ENCODE measurements at places on chromosomes 5 and 9.

- peak; percentile 100 for DNase-seq
Measured at GRCh38 chr5:167699432-167699831, 592.0 kb upstream of the WWC1 start.

GRCh38 chr5:53515988-53516387 lies 35.6 kb downstream of the FST start:
- no peak for DNase-seq

DNA sequence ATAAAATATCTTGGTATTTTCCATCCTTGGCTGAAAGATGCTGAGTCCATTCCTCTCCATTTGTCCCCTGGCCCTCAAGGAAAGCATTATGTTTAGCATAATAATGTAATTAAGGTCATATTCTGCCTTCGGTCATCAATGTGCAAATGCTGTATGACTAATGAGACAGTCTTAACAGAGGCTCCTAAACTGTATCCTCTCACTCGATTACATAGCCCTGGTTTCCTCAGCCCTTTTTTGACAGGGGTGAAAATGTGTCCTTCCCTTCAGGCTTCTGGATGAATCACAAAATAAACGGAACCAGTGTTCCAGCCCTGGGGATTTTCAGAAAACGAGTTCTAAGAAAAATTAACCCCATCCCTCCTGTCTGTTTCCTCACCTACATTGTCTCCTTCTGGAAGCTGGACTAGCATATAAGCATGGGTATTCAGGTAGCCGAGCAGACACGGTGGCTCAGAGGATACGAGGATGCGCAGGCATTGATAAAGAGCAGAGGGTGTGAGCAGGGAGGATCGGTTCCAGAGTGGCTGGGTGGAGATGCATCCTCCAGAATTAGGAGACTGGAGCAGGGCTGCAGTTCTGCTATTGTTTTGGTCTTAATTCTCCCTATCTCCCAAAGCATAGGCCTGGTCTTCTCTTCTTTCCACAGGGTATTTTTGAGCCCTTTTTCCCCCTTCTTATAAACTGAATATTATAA lies 742.9 kb downstream of the TLR4 start:
- DNase-seq = no peak

- peak; percentile 70 for DNase-seq
Measured at GRCh38 chr9:73151653-73152542, at the start of gene ANXA1. Gene ANXA1, plus strand, starts transcription at chr9:73151865. Its CDS starts 6,671 bp downstream, at chr9:73158536.

GRCh38 chr5:154318691-154319090 lies 127.1 kb upstream of the SAP30L start:
- DNase-seq = no peak

- DNase-seq = no peak
Measured at GRCh38 chr5:150120617-150121447, 34.5 kb upstream of the CSF1R start.

- no peak for DNase-seq
Measured at GRCh38 chr5:73641811-73642210, 15.8 kb downstream of the ARHGEF28 start.

GRCh38 chr5:56302027-56302426 lies 68.9 kb upstream of the ANKRD55 start:
- no peak for DNase-seq

GRCh38 chr9:97109194-97109811 lies 70.4 kb upstream of the CTSV start:
- DNase-seq = peak; percentile 31

DNA sequence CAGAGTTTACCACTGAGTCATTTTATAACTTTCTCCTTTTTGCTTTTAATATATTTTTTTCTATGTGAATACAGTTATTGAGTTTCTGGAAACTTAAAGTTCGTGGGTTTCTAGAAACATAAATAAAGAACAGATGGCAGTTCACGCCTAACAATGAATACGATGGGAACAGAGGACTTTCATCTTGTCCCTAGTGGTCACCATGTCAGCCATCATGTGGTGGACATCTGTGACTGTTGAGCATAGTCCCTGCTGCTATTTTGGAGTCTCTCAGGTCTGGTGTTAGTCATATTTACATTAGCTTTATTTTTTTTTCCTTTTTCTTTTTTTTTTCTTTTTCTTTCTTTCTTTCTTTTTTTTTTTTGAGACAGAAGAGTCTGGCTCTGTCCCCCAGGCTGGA lies 85.3 kb downstream of the XRCC4 start:
- no peak for DNase-seq

- DNase-seq = no peak
Measured at GRCh38 chr5:132437604-132438266, 52.8 kb downstream of the IRF1 start.

DNA sequence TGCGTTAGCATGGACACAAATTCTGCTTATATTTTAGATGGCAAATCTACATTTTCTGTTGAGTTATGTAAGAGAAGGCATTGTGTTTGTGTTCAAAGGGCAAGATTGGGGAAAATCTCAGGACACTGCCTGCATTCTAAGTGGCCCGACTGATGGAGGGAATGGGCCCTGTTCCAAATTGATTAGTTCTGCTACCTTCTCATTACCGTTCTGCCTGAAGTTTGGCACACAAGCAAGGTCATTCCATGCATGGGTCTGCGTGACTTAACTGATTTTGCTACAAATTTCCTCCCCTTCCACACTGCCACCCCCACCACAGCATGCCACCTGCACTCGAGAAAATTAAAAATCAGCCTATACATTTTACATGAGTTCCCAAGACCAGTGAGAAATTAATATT lies 409.9 kb downstream of the BRINP1 start:
- no peak for DNase-seq

DNA sequence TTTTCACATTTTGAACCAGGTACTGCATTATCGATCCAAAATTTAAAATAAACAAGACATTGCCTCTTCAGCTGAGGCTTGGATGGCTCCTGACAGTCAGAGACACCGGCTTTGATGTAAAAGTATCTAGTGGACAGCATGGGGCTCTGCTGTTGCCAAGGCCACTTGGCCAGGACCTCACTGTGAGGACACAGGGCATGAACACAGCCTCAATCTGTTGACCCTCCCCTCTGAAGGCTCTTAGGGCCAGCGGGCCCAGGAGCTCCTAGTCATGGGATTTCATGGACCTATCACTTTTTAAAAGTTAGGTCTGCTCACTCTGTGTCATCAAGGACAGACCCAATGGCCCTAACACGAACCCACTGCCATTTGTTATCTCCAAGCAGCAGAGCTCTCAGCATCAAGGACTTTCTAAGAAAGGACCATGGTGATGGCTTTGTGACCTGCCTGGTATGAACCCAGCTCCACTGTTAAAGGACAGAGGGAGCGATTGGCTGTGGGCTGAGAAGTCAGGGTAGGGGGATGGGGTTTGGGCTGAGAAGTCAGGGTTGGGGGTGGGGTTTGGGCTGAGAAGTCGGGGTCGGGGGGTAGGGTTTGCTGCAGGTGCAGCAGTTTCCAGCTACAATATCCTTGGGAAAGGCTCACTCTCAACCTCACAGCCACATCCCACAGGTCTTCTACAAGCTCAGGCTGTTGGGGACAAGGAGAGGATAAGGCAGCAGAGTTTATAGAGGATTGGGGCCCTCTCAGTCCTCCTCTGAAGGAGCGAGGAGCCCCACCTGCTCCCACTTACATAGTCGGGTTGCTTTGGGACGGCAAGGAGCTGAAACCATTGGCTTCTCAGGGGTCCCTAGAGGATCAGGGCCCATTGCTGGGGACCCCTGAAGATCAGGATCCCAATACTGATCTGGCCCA lies 146.8 kb downstream of the BARX1 start:
- no peak for DNase-seq

DNA sequence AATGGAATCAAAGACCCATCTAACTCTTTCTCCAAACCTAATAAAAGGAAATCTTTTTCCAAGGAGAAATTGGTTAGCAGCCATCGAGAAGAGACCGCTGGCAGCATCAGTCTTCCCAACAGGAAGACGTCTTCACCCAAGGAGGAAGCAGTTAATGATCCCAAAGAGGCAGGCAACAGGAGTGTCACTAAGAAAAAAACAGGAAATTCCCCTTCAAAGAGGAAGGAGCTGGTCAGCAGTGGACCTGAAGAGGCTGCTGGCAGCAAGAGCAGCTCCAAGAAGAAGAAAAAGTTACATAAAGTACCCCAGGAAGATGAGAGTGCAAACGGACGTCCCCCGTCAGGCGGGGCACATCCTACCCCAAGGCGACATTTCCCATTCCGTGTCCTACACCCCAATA lies 143.7 kb downstream of the ELAVL2 start:
- DNase-seq = no peak

GRCh38 chr5:136025900-136026299 lies 2.9 kb upstream of the TGFBI start:
- DNase-seq = no peak

GRCh38 chr9:129176701-129177442 lies 1.2 kb downstream of the IER5L start:
- DNase-seq = no peak

GRCh38 chr9:121876658-121877271 lies 216.3 kb downstream of the TTLL11 start:
- DNase-seq = peak; percentile 50

GRCh38 chr5:16618138-16618897 lies 1.5 kb upstream of the RETREG1 start:
- no peak for DNase-seq

GRCh38 chr5:5474961-5475360 lies 52.5 kb downstream of the ICE1 start:
- DNase-seq = no peak

DNA sequence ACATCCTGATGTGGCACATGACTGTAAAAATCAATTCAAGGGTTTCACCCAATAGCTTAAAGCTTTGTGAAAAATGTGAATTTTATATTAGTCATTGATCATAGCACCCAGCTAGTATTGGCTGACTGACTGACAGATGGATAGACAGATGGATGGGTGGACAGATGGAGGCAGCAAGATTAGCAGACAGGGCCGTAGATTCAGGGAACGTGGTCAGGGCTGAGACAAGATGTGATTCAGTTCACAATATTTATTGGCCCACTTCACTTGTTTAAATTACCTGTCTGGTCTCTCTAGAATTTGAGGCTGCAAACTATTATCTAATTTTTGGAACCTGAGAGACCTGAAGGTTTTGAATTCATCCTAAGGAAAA lies 12.0 kb upstream of the PCSK5 start:
- no peak for DNase-seq

DNA sequence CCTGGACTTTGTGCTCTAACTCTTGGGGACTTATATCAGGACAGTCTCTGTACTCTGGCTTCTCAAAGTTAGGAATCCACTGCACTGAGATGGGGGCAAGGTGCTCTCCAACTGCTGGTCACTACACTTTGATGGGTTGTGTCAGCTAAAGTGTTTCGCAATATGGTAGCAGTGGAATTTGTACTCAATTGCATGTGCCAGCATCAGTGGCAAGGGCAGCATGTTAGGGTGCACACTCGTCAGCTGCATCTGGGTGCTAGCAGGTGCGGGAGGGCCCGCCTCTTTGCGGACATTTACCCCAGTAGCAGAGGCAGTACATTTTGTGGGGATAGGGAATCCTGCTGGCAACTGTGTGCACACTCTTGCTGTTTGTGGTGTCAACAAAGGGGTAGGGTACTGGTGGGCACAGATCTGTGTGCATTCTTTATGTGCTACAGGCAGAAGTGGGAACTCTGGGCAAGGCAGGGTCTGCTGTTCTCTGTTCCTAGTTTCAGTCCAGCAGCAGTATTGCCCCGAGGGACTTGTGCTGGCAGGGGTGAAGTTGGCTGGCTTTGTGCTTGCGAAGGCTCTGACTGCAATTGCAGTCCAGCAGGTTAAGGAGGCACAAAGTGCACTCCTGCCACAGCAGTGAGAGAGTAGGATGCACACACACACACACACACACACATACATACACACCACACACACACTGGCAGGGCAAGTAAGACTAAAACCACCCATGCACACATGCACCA lies 924.8 kb upstream of the CDH9 start:
- no peak for DNase-seq
